Activated T-cell treated with anti-CD3 and anti-CD28 coated beads, Interleukin-2, amount 50 U/mL, for 72 hours (primary cell): ENCODE measurements at places on chromosomes 13 and 19.
A peak's percentile ranks its signal among the peaks of the same experiment; 100 is the strongest.

GRCh38 chr13:18921063-18921462, 260.6 kb downstream of the TUBA3C start:
- no peak for DNase-seq

DNA sequence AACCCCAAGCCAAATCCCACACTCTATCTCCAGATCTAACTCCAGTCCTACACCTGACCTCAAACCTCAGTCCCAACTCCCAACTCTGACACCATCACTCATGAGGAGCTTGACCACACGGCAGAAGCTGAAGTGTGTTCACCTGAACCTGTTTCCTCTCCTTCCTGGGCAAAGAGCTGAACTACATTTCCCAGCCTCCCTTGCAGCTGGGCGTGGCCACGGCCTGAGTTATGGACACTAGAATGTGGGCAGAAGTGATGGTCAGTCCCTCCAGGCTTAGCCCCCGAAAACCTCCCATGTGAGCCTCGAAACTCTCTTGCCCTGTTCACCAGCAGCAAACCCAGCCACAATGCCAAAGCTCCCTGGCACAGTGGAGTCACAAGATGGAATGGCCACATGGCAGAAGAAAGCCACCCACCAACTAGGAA, 19.5 kb upstream of the MEIS3 start:
- no peak for DNase-seq

- DNase-seq, result no peak
Observed at GRCh38 chr19:29927944-29928625, 14.0 kb upstream of the URI1 start.

DNA sequence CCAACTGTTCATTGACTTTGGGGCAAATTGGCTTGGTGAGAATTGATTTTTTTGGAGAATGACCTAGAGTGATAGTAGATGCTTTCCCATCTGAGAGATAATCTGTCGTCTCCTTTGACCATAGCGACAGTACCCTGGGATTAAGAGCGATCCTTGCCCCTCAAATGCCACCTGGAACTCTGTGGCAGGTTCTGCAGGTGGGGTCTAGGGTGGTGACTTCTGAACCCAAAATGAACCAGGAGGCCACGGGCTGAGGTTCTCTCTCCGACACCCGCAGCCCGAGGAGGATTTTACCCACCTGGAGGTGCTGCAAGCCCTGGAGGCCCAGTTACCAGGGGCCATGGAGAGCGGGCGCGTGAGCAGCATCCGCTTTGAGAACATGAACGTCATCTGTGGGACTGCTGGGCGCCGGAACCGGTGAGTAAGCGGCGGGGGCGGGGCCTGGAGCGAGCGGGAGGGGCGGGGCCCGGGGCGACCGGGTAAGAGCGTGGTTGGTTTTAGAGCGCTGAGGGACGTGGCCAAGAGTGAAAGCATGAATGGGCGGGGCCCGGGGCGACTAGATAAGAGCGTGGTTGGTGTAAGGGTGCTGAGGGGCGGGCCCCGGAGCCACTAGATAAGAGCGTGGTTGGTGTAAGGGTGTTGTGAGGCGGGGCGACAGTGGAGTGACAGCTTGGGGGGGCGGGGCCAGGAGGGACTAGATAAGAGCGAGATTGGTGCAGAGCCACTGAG, 8.6 kb downstream of the C19orf81 start:
- peak; percentile 96 for DNase-seq

- DNase-seq, result no peak
Observed at GRCh38 chr13:75123428-75123827, 358.5 kb downstream of the TBC1D4 start.

DNA sequence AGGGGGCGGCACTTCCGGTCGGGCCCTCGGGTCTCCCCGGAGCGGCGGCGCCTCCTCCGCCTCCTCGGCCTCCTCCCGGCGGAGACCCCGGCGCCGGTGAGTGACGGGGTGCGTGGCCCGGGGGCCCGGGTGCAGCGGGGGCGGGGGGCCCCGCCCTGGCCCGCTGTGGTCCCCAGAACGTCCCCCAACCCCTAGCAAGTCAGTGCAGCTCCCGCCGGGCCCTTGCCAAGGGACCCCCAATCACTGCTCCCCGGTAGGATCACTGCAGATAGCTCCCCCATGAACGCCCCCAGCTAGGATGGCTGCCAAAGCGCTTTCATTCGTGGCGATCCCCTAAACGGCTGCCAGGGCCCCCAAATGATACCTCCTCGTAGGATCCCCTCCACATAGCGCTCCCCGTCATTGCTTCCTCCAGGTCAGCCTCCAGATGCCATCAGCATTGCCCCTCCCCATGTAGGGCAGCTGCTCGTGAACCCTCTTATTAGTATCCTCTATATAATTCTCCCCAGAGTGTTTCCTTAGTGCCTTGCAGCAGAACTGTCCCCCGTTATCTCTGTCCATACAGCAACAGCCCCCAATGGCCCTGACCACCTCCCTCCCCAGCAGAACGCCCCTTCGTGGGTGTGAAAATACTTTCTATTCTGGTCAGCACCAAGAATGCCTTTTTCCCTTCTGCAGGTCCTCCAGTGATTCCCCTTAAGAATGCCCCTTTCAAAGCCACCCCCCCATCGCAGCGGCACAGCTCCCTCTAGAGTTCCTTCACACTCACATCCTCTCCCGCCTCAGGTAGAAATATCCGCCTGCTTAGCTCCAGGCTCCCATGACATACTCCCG, at the start of gene ZNF865:
Gene ZNF865 (plus strand): TSS at position 11 of the 834 bp plus-strand sequence. CDS start 7,972 bp downstream, outside the sequence.
- DNase-seq, result peak; percentile 81

DNA sequence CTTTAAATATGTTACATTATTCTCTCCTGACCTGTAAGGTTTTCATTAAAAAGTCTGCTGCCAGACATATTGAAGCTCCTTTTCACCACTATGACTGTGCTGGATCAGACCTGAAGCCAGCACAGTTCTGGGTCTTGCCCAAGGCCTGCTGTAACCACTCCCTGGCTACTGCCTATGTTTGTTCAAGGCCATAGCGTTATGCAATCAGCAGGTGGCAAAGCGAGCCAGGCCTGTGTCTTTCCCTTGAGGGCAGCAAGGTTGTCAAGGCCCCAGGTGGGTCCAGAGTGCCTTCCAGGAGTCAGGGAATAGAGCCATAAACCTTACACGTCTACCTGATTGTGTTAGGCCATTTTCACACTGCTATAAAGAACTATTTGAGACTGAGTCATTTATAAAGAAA, 496.8 kb upstream of the PCDH9 start:
- no peak for DNase-seq

GRCh38 chr19:9014803-9015202, 4.6 kb upstream of the MUC16 start:
- no peak for DNase-seq

GRCh38 chr13:61417086-61417570, 1.5 kb upstream of the PCDH20 start:
- DNase-seq, result no peak

- no peak for DNase-seq
Observed at GRCh38 chr19:41334793-41335192, 18.9 kb downstream of the TGFB1 start.

GRCh38 chr19:30682146-30682998, 310.2 kb downstream of the ZNF536 start:
- DNase-seq, result no peak

DNA sequence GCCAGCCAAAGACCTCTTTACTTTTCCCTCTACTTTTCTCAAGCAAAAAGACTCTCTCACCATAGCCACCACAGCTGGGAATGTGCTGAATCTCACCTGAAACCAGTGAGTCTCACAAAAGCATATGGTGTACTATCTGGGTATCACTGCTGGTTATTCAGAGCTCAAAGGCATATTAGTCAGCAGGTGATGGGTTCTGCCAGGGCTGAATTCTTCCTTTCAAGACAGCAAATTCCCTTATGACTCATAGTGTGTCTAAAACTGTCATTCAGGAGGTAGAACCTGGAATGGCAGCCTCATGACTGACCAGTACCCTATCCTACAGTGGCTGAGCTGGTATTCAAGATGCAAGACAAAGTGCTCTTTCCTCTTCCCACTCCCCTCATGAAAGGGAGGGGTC, 2859.1 kb downstream of the PCDH9 start:
- DNase-seq, result no peak

GRCh38 chr19:51710163-51710562, 13.6 kb downstream of the HAS1 start:
- DNase-seq, result no peak

DNA sequence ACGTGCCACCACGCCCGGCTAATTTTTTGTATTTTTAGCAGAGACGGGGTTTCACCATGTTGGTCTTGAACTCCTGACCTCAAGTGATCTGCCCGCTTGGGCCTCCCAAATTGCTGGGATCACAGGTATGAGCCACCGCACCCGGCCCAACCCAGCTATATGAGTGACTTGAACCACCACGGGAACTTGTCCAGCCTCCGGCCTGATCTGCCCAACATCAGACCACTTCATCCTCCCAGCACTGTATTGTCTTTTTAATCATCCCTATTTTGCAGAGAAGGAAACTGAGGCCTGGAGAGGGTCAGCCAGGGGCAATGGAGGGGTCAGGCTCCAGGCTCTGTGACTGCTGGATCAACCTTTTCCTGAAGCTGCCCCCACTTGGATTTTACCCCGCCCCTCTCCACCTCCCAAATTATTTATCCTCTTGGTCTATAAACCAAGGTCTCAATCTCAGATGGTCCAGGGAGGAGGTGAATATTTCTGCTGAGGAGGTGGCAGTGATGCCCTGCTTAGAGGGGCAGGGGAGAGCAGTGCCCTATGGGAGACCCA, 893 bp upstream of the PLIN3 start:
- no peak for DNase-seq

DNA sequence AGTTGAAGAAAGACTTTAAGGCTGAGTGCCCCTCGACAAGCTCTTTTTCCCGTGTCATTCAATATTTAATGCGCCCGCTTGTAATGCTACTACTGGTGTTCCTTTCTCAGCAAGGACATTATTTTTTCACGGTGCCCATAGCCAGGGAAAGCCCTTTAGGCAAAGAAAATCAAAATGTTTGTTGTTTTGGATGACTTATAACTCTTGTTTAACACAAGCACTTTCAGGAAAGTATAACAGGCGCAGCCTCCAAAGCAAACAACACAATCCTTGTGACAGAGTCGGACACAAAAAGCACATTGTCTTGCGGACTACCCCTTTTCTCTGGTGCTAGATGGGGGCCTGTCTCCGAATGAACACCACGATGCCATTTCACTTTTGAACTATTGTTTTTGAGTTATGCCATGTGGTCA, 12.4 kb downstream of the ZIC5 start:
- DNase-seq, result no peak

DNA sequence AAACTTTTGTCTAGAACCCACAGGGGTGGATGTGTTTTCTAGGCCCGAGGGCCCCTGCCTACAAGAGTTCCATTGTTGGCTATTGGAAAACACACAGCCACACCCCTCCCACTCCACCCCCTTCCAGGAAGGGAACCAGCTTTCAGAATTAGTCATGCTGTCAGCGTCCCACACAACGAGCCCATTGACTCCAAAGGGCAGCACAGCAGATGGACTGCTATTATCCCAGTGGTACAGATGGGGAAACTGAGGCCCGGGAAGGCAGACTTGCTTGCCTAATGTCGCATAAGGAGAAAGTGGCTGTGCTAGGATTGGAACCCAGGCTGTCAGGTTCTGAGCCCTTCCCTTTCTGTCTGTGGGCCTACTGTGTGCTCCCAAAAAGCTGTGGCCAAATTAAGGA, 8.1 kb upstream of the FXYD3 start:
- DNase-seq, result no peak

DNA sequence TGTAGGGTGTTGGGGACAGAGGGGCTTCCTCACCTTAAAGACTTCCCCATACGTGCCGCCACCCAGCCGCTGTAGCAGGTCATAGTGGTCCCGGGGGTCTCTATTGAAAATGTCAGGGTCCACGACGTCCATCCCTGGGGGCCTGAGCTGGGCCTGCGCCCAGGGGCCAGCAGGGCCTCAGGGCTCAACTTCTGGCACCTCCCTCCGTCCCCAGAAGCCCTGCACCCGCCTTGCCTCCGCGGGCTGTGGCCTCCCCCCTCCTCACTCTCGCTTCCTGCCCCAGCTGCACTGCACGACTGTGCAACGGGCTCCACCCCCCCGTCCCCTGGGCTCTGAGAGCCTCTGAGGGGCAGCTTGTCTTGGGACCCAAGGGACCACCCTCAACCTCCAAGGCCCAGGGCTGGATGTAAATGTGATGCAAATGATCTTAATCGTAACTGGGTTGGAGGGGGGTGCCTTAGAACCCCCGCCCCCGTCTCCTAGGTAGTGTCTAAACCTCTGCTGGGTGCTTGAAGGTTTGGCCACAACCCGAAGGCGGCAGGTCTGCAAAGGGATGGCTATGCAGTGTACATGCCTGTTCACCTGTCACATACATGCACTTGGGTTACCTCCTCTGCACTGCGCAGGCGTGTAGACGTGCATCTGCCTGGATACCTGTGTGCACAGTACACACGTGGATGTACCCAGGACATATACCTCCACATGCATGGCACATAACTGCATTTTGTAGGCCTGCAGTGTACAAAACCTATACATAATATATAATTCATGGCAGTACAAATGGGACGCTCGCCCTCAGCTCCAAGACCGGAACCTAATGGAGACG, at the start of gene MAP4K1:
Gene MAP4K1 (minus strand): TSS at position 190 of the 826 bp plus-strand sequence. CDS start 58 bp downstream, at position 132.
- DNase-seq, result peak; percentile 81

- no peak for DNase-seq
Observed at GRCh38 chr19:50551715-50552187, 16.5 kb downstream of the LRRC4B start.

DNA sequence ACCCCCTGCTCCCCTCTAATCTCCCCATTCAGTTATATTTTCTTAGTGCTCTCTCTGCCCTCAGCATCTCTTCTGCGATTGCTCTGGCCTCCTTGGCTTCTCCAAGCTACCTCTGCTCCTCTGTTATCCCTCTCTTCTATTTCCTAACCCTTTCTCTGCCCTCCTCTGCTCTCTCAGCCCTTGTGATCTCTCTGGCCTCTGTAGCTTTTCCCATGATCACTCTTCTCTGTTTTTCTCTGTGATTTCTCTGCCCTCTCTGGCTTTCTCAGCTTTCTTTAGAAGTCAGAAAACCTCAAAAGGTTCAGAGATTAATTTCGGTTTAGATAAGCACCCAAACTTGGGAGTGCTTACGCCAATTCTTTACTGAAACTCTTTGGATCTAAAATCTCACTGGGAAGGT, 795.0 kb downstream of the DIAPH3 start:
- no peak for DNase-seq

DNA sequence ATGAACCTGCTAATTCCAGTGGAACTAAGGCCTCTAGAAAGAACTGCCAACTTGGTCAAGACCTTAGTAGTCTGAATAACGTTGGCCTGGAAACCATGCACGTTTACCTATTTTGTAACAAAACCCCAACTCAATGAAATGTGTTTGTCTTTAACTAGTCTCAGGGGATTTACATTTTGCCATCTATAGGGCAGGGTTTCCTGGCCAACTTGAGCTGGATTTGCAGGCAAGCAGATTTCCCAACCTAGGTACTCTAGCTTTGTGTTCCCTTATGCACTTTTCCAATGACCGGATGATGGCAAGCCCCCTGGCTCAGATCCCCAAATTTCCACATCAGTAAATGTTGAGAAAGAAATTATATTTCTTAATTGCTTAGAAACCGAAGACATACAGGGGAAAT, 114.5 kb downstream of the IRS2 start:
- DNase-seq, result no peak

DNA sequence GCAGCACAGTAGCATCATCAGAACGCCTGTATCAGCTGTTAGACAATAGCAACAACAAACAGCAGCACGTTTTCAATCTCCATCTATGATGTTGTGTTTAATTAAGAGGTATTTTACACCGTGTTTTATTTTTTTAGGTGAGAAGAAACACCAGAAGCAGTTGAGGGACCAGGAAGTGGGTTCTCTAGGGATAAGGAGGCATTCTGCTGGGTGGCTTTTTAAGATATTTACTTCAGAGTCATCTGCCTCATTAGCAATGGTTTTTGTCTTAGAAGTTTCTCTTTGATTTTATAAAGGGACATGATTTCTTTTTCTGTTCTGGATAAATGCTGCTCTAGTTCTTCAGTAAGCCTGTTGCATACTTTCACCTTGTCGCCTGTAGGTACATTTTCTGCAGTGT, 8.2 kb downstream of the CKAP2 start:
- no peak for DNase-seq

GRCh38 chr13:84446972-84447639, 564.8 kb upstream of the SLITRK1 start:
- no peak for DNase-seq
